ENCODE measurements at places on chromosomes 3 and 15.

DNA sequence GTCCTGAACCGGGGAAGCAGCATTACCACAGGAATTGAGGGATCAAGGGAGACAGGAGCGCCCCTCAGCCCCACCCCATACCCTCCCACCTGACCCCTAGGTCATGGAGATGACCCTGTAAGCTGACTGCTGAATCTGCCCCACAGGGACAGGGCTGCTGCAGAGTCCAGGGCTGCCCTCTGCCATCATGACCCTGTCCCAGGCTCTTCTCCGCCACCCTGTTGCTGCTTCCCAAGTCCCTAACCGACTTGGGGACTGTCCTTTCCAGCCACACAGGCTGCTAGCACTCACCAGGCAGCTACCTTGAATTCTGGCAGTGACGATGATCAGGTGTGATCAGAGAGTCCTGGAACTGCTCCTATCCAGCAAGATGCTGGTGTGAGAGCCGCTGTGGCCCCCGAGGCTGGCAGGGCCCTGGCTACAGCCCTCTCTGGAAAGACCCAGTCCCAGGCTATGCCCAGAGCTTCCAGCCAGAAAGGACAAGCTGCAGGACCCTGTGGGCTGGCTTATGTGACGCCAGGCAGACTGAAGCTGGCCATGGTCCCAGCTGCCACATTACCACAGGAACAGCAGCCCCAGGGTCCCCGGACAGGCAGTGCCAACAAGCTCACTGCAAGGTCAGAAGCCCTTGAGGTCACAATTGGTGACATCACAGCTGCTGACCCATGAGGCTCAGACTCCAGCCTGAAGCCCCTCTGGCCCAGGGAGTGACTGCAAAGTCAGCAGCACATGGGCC, at the start of gene C3orf22:
TSS of gene C3orf22 (minus strand) at position 597 of the 736 bp plus-strand sequence. CDS start 5,542 bp downstream, outside the sequence.
- DNase-seq, result no peak

GRCh38 chr15:66757521-66757920, 55.5 kb downstream of the SMAD6 start:
- no peak for DNase-seq

- DNase-seq, result no peak
Measured at GRCh38 chr3:62229908-62230307, 143.4 kb downstream of the FEZF2 start.

DNA sequence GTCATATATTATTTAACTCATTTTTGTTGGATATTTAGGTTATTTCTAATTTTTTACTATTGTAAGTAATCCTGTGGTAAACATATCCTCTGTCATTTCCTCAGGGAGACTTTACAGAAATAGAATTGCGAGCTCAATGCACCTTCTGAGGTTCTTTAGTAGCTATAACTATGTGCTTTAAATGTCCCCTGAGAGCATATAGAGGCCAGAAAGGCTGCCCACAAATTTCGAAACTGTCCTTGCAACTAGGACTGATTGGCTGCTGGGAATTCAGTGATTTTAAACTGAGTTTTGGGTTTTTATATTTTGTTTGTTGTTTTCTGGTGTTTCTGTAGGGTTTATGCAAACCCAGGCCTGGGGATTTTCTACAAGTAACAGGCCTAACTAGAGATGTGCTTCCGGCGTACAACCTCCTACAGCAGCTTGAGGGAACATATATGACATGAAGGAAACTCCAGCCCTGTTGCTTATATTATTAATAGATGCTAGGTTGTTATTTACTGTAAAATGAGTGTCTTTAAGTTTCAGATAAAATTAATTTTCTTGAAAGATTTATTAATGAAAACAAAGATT, 29.1 kb upstream of the P4HTM start:
- no peak for DNase-seq

GRCh38 chr3:100080573-100080972, 33.7 kb downstream of the FILIP1L start:
- no peak for DNase-seq
